ENCODE measurements at places on chromosomes 2 and 18.

- no peak for DNase-seq
Measured at GRCh38 chr18:47793609-47794008, 136.8 kb downstream of the SMAD2 start.

GRCh38 chr2:219836647-219837177 is 209.3 kb downstream of the SLC4A3 start:
- peak; percentile 37 for DNase-seq

GRCh38 chr2:3195641-3196476 is 181.8 kb downstream of the EIPR1 start:
- DNase-seq: no peak

GRCh38 chr18:49175071-49175470 is 224.3 kb upstream of the SMAD7 start:
- no peak for DNase-seq

GRCh38 chr2:123770996-123771720 is 253.9 kb upstream of the CNTNAP5 start:
- no peak for DNase-seq

GRCh38 chr2:193542762-193543161 is 1348.0 kb upstream of the TMEFF2 start:
- DNase-seq: no peak

- DNase-seq: peak; percentile 88
Measured at GRCh38 chr2:192148620-192149321, 46.0 kb downstream of the TMEFF2 start.

- no peak for DNase-seq
Measured at GRCh38 chr18:40469851-40470250, 1485.2 kb upstream of the PIK3C3 start.

GRCh38 chr2:40164736-40165508 is 287.0 kb downstream of the SLC8A1 start:
- DNase-seq: no peak

DNA sequence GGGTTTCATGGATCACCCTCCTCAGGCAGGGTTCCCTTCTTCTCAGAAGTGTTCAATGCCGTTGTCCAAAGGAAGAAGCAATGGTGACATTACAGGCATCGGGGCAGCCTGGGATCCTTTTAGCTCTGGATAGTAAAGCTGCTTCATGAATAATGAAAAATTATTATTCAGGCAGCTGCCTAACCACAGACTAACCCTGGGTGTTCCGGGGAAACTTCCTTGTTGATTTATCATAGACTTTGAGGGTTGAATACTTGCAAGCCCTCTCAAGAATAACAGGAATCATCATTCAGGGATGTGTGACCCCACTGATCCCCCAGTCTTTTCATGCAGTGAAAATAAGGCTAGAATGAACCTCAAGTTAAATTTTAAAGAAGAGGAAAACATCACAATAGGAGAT is 419.4 kb downstream of the MEIS1 start:
- peak; percentile 62 for DNase-seq

DNA sequence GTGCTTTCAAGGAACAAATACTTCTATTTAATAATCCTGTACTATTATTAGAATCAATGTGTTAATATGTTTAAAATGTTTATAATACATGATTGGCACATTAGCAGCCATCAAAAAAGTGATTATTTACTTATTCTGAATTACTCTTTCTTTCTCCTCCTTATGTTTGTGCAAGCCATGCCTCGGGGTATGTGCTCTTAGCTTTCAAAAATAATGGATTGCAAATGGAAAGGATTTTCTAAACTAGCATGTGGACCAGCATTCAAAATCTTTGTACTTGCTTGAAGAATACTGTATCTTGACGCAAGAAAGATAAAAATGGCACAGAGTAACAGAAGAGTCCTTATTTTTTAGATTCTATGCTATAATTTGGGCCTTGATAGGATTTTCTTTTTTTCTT is 156.5 kb downstream of the CDH7 start:
- no peak for DNase-seq

DNA sequence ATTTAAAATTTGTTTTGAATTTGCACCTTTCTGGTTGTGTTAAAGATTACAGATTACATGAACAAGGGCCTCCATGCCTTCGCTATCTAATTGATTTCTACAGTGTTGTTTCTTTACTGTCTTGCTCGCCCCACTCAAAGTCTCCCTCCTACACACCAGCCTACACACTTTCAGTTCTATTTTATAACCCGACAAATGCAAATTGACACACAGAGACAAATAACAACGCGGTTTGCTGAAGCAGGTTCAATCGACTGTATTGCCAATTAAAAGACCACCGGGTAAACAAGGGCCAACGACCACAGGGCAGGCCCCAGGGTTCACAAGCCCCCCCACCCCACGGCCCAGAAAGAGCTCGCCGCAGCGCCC is 869 bp downstream of the STARD7 start:
- peak; percentile 11 for DNase-seq

- DNase-seq: no peak
Measured at GRCh38 chr18:3405713-3406112, 44.3 kb upstream of the TGIF1 start.

- peak; percentile 70 for DNase-seq
Measured at GRCh38 chr2:67322353-67323001, 74.7 kb upstream of the ETAA1 start.

DNA sequence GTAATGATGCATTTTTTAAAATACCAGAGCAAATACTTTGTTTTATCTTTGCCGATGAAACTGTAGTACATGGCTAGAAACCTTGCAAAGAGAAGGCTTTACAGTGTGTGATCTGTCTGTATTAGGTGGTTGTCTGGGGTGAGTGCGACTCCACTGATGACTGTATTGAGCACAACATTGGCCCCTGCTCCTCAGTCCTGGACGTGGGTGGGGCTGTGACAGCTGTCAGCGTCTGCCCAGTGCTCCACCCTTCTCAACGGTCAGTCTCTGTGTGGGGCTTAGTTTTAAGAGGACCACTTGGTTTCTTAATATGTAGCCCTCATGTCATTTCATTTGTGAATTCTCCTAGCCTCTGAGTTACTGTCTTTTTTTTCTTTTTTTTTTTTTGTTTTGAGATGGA is 17.4 kb upstream of the MOCOS start:
- no peak for DNase-seq

- DNase-seq: no peak
Measured at GRCh38 chr2:30964334-30965005, 157.2 kb upstream of the CAPN13 start.

- no peak for DNase-seq
Measured at GRCh38 chr2:53867169-53867568, 7.4 kb upstream of the GPR75 start.

- DNase-seq: no peak
Measured at GRCh38 chr2:222360146-222360545, 61.3 kb upstream of the PAX3 start.

DNA sequence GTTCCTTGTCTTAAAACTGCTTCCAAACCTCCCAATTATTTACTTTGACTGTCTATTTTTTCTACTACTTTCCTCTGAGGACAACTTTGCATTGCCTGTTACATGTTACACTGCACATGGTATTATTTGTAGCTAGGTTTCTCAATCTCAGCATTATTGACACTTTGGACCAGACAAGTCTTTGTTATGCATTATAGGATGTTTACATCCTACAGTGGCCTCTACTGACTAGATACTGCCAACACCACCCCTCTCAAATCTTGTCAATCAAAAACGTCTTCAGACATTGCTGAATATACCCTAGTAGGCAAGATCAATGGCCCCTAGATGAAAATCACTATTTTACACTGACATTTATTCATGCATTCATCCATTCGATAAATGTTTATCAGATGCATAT is 129.6 kb upstream of the DNAJC10 start:
- DNase-seq: no peak

DNA sequence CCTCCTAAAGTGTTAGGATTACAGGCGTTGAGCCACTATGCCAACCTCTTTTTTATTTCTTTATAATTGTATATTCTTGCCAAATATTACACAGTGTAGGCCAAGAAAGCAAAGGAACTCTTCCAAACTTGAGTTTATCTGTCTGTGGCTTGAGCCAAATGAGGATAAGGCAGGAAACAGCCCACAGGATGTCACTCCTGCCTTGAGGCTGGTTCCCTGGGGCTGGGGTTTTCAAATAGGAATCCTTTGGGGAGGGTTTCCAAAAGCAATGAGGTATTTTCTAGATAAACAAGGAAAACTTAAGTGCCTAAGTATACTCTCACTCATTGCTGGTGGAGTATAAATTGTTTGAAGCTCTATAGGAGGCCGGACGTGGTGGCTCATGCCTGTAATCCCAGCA is 56.4 kb downstream of the ADCY3 start:
- DNase-seq: peak; percentile 69

DNA sequence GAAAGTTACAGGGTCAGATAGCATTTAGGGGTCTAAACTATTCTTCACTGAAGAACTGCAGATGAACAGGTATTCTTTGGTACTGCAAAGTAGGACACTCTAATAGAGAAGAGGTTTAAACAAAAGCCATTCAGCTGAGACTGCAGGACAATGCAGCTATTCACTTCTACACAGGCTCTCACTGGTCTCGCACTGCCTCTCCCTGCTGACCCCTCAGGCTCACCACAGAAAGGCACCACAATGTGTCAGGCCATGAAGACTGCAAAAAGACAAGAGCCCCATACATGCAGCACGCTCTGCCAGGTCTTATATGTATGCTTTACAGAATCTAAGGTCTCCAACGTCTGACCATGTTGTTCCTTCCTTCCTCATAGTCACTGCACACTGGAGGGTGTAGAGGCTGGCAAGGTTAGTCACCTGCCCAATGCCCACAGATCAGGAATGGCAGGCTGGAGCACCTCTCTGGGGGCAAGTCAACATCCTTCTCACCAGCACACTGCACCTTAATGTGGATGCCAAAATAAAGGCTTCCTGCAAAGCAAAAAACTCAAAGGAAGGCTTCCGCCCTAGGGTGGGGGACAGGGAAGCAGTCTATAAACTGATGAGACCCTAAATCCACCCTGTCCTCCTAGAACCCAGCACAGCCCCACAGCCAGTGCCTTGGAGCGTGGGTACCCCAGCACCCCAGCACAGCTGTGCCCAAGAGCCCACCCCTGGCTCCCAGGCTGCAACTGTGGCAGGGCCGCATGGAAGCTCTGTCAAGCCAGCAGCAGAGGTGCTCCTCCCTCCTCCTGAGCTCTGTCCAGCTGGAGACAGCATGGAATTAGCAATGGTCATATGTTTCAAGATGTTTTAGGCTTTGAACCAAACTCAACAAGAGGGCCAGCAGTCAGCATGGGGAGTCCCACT is 10.7 kb upstream of the RNU4ATAC start:
- DNase-seq: no peak

- DNase-seq: no peak
Measured at GRCh38 chr2:160672211-160672610, 178.6 kb upstream of the RBMS1 start.

GRCh38 chr2:166180951-166181812 is 53.4 kb upstream of the SCN1A start:
- DNase-seq: peak; percentile 64

GRCh38 chr2:53183581-53183980 is 584.0 kb upstream of the CHAC2 start:
- no peak for DNase-seq

DNA sequence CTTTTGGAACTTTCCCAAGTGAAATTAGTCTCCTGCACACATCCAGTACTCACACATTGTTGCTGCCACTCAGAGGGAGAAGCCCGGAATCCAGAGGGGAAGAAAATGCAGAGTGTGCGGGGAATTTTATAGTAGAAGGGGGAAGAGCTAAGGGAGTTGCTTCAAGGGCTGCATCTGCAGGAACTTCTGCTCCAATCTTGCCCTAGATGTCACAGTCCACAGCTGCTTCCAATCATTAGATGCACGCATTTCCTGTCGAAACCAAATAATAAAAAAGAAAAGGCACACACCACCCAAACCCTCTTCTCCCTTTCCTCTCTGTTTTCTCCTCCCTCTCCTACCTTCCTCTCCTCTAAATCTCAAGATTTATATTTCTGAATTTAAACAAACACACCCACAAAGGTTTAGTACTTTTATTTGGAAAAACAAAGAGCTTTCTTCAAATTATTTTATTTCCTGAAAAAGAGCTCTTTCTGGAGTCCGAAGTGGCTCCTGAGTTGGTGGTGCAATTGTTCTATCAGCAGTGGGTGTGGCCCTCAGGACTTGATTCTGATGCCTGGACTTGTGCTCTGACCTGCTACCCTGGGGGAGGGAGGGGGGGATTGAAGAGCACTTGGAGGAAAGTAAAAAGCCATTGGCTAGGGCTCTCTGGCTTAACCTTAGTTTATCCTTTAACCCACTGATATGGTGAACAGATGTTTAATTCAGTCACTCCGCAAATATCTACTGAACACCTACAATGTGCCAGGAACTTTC is 72.0 kb downstream of the KCNE4 start:
- peak; percentile 86 for DNase-seq

DNA sequence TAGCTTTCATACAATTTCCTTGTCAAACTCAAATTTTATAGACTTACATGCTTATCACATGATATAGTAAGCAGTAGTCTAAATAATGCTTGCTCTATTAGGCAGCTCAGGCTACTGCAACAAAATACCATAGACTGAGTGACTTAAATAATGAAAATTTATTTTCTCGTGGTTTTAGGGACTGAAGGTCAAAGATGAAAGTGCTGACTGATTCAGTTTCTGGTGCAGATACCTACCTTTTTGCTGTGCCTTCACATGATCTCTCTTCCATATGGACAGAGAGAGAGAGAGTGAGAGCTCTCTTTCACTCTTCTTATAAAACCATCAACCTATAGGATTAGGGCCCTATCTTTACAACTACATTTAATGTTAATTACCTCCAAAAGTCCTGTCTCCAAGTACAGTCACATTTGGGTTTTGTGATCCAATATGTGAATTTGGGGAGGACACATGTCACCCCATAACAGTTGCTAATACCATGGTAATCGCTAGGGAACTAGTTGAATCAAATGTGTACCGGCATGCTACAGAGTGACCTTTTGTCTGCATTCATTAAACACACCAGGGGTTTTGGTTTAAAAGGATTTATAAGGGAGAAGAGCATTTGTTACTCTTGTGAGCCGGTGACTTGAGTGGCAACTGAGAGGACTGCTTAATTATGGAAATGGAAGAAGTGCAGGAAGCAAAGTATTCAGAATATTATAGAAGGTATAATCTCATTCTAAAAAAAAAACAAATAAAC is 723.4 kb upstream of the LRRTM4 start:
- DNase-seq: no peak

GRCh38 chr2:165376571-165376975 is 92.9 kb upstream of the CSRNP3 start:
- no peak for DNase-seq

DNA sequence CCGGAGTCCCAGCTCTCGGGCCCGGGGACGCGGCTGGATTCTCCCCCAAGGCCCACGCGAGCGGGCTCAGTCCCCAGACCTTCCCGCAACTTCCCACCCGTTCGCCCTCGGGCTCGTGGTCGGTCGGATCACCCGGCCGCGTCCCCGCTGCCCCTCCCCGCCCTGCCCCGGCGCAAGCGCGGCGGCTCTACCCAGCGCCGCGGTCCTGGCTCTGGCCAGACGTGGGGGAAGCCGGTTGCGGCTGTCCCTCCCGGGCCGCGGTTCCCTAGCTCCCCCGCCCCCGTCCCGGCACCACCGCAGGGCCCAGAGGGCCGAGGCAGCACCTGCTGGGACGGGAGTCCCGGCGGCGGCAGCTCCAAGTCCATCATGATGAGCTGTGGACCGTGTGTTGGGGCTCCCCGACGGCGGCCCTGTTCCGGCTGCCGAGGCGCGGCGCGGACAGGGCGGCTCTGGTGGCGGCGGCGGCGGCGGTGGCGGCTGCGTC is 276 bp downstream of the NFE2L2 start:
- DNase-seq: peak; percentile 55

GRCh38 chr2:145106293-145106692 is 586.4 kb upstream of the ZEB2 start:
- DNase-seq: no peak

- peak; percentile 72 for DNase-seq
Measured at GRCh38 chr18:21831413-21831831, 90.8 kb downstream of the MIB1 start.

- DNase-seq: no peak
Measured at GRCh38 chr2:106044021-106044420, 150.1 kb downstream of the UXS1 start.

Data from EH (cell line).